ENCODE measurements at places on chromosomes 12 and 14.

DNA sequence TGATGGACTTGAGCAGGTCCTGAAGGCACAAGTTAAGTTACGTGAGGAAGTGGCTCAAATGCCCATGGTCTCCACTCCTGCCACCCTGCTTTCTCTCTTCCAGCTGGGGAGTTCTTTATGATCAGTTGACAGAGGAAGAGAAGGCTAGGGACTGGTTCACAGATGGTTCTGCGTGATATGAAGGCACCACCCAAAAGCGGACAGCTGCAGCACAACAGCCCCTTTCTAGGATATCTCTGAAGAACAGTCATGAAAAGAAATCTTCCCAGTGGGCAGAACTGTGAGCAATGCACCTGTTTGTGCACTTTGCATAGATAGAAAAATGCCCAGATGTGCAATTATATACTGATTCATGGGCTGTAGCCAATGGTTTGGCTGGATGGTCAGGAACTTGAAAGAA, 162.4 kb upstream of the FSCB start:
- no peak for DNase-seq

DNA sequence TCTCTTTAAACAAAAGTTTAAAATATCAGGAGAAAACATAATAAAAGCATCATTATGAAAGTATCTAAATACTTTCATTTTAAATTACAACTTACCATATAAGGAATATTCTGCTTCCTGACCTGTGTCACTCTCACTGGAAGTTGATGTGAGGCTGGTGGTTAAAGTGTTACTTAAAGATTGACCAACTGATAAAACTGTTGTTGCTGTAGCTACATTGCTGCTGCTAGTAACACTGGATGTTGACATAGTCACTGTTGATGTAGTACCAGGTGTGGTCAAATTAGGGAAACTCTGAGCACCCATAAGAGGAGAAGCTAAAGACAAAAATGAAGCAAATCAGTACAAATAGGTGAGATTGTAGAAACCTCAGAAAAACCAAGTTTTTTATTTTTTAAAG, 79.9 kb downstream of the HECTD1 start:
- no peak for DNase-seq

GRCh38 chr12:10276774-10277173, 30.9 kb upstream of the KLRD1 start:
- no peak for DNase-seq

- no peak for DNase-seq
Observed at GRCh38 chr12:53122961-53123468, 19.7 kb downstream of the SOAT2 start.

- DNase-seq: no peak
Observed at GRCh38 chr12:110888256-110888991, 32.0 kb downstream of the MYL2 start.

DNA sequence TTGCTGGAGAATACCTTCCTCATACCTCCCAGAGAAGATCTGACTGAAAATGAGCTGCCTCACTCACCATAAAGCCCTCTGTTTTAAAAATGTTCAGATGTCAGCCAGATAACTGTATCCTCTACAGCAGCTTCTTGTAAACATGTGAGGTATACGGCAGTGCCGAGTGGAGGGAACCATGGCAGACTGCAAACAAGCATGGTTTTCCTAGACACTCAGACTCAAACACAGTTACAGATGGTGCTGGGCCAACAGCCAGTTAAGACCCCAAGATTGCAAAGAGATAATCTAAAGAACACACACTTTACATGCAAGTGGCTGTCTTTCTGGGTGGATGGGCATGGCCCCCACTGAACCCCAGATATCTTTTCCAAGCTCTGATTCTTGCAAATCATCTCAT, 16.6 kb upstream of the CCDC177 start:
- DNase-seq: no peak

- DNase-seq: no peak
Observed at GRCh38 chr12:129371268-129371667, 518.0 kb downstream of the GLT1D1 start.

DNA sequence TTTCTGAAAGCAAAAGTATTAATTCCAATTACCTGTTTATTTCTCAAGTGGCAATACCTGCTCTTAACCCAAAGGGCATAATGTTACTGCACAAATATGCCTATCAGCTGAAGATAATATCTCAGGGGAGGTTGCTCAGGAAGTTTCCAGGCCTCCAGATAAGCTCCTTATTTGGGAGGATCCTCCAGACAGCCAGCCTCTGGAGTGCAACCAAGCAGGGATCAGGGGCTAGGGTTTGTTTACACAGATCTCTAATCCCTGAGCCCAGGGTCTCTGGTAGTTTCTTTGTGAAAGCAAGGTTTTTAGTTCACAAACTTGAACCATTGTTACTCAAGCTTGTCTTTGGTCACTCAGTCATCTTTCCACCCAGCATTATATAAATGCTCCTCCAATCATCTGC, 124.4 kb downstream of the SLC38A4 start:
- no peak for DNase-seq

- no peak for DNase-seq
Observed at GRCh38 chr12:110717037-110717436, 25.7 kb downstream of the PPP1CC start.

DNA sequence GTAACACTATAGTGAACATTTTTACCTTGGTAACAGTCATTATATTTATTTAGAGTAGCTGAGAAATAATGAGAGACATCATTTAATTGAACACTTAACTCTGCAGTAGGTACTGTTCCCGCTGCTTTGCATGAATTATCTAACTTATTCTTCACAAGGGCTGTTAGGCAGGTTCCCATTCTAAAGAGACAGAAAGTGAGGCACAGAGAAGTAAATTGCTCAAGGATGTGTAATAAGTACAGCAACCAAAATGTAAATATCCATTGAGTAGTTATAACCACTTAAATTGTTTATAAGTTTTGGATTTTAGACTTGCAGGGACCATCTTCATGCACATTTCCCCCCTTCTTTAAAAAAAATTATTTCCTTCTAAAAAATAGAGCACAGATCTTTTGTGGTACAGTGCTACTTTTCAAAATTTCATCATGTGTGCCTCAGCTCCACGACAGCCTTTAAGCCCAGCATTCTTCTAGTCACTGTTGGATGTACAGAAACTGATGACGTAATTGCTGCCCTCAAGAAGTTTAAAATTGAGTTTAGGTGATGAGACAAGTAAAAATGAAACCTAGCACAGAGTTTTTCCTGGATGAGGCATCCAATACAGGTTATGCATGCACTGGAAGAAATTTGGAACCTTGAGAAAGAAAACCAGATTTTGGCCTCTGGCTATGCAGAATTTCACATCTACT, 6.0 kb upstream of the MANSC4 start:
- DNase-seq: no peak

DNA sequence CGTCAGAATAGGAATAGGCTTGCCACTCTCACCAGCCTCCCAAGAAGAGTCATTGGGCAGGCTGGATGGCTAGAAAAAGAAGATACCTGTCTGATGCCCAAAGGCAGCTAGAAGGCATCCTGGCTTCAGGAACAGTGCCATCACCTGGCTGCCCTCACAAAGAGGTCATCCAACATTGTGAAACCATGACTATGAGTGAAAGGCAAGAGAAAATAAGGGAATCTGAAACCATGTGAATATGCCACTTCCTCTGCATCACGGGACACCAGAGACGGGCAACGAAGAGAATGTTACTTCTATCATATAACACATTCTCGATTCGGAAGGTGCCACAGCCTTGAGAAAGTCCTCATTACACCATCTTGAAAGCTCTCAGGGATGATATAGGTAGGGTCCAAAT, 182.0 kb downstream of the DAD1 start:
- DNase-seq: no peak

GRCh38 chr14:99124482-99125105, 147.4 kb downstream of the BCL11B start:
- DNase-seq: no peak

- no peak for DNase-seq
Observed at GRCh38 chr12:53963434-53964314, 9.0 kb downstream of the HOXC12 start.

DNA sequence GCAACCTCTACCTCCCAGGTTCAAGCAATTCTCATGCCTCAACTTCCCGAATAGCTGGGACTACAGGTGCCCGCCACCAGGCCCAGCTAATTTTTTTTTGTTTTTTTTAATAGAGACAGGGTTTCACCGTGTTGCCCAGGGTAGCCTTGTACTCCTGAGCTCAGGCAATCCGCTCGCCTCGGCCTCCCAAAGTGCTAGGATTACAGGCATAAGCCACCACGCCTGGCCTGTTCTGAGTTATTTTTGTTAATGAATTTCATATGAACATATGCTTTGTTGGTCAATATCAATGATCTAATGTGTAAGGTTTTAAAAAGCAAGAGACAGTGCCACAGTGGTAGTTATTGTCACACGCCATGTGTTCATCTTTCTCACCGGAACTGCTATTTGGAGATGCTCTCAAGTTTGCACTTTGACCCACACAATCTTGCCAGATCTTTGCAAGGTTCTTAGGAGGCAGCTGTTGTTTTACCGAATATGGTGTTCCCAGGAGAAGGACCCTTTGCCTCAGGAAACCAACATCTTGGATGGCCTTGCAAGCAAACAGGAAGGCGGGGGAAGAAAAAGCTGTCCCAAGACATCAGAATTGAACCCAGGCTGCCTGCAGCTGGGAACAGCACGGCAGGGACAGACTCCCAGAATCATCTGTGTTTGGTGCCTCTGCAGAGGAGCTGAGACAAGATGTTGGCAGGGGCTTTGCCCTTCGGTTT, 30.0 kb downstream of the GALNT16 start:
- DNase-seq: no peak

DNA sequence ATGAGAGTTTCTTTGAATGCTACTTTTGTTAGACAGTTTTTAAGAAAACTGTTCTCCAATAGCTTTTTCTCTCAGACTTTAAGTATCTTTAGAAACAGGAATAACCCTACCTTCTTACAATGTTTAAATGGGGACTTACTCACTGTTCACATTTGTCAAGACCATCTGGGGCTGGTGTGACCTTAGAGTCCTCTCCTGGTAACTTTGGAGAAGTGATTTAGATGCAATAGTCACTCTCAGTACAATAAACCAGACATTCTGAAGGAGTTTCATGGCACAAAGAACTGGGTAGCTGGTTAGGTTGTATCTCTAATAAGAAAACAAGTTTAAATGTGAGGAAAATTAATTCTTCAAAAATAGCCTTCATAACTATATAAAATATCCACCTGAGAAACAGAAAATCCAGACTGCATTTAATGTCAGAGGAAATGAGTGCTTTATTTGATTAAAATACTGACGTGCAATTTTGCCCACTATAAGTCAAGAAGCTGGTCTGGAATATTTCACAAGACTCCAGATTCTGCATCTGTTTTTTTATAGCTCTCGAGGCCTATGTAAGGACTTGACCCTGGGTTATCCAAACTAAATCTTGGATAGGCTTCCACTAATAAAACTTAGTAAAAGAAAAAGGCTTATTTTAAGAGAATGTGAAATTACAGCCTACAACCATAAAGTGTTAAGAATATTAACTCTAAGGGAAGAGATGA, 108.7 kb downstream of the PTGER2 start:
- DNase-seq: no peak

- no peak for DNase-seq
Observed at GRCh38 chr14:22370084-22370847, 218.8 kb downstream of the DAD1 start.

DNA sequence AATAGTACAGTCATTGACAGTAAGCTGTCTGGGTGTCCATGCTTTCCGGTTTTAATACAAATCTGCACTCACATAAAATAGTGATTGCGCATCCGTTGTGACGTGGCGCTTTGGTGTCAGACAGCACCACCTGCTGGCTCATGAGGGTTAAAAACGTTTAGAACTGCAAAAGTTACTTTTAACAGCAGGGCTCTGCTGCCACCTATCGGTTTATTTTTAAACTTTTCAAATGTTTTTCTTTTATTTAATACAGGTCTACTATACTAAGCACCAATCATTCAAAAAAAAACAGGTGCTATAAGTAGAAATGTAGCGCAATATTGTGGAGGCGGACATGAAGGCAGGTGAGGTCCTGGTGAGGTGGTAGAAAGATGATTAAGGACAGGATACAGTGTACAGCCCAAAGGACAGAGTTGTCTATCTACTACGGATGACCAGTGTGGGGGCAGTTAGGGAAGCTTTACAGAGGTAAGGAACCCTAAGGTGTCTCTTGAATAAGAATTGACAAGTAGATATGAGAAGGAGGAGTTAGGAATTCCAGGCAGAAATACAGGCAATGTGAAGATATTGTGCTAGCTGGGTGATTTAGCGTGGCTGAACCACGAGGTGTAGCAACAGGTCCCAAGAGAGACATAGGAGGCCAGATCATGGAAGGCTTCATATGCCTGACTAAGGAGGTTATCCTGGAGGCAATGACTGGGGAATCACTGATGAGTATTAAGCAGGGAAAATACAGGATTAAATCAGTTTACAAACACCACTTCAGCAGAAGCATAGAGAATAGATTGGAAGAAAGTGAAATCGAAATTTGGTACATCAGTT, 91.5 kb upstream of the PRB2 start:
- peak; percentile 73 for DNase-seq

DNA sequence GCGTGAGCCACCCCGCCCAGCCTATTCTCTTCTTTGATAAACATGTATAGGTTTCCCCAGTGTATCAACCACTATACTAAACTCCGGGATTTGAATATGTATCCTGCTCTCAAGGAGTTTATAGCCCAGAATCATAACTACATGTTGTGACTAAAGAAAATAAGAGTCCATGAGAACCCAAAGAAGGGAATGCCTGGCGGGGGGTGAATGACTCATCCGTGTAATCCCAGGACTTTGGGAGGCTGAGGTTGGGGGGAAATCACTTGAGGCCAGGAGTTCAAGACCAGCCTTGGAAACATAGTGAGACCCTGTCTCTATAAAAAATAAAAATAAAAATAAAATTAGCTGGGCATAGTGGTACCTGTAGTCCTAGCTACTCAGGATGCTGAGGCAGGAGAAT, 57.2 kb downstream of the SIX6 start:
- no peak for DNase-seq

DNA sequence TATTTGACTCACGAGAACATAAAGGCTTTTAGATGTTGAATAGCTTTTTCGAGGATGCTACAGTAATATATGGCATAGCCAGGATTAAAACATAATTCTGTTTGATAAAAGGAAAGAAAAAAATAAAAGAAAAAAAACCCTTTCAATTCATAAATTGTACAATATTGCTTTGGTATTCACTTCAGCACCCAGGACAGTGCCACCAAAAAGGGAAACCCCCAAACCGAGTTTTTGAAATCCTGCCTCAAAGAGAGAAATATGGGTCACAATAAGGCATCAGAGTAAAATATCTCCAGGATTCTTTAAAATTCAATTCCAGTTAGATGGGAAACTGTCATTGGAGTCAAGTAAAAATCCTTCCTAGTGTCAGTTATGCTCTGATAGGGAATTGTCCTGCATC, 551.2 kb upstream of the SEL1L start:
- DNase-seq: no peak

DNA sequence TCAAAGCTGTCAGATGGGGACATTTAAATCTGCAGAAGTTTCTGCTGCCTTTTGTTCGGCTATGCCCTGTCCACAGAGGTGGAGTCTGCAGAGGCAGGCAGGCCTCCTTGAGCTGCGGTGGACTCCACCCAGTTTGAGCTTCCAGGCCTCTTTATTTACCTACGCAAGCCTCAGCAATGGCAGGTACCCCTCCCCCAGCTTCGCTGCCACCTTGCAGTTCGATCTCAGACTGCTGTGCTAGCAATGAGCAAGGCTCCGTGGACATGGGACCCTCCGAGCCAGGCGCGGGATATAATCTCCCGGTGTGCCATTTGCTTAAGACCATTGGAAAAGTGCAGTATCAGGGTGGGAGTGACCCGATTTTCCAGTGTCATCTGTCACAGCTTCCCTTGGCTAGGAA, 115.5 kb downstream of the FUT8 start:
- DNase-seq: no peak

Data from T-helper 1 cell (primary cell).